Hippocampal formation (tissue), 2 donors: ENCODE measurements at places on chromosomes 2 and 18.

GRCh38 chr18:48669991-48670750 lies 131.3 kb downstream of the CTIF start:
- no peak for DNase-seq

GRCh38 chr18:23302851-23303527 lies 150.1 kb upstream of the RIOK3 start:
- DNase-seq, result no peak

DNA sequence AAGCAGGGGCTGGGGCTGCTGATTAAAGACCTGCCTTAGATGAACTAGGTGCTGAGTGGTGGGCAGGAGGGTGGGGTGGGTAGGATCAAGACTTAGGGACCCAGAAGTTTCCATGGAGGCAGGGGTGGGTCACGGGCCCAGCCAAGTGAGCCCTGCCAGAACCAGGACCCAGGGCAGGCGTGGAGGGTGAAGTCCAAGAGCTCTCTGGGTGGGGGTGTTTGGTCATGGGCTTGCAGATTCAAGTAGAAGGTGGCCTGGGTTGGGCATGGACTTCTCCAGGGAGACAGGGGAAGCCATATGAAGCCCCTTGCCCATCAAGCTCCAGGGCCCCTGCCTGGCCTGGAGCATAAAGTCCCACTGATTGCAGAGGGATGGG lies 168.8 kb downstream of the SMAD7 start:
- DNase-seq, result no peak

DNA sequence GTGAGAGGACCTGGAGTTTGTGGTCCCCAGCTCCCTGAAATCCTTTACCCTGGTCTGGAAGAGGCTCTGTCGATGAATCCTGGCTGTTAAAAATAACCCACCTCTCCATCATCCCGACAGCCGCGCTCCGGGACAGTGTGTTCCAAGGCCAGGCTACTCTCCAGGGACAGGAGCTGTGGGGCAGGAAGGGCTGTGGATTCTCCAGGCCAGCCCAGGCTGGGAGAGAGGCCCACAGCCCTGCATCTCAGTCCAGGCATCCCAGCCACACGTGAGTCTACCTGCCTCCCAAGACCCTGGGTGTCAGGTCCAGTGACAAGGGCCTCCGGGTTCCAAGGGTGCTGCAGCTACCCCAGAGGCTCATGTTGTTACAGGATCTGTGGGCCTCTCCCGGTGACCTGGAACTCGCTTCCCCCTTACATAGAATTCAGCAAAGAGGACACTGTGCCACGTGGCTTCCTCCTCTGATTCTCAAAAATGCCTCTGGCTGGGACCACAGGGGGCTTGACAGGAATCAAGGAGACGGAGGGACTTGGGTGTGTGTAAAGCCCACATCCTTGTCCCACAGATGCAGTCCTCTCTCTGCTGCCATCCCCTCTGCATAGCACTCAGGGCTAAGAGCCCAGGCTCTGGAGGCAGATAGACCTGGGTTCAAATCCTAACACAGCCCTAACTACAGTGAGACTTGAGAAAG lies 17.3 kb downstream of the ADRA2B start:
- DNase-seq, result no peak

- no peak for DNase-seq
Measured at GRCh38 chr18:11868230-11868629, 17.0 kb downstream of the CHMP1B start.

- DNase-seq, result no peak
Measured at GRCh38 chr18:12844391-12844790, 39.6 kb downstream of the PTPN2 start.

- DNase-seq, result no peak
Measured at GRCh38 chr2:139916822-139917221, 1136.6 kb upstream of the NXPH2 start.

GRCh38 chr2:187709065-187709464 lies 154.8 kb upstream of the TFPI start:
- no peak for DNase-seq

- DNase-seq, result no peak
Measured at GRCh38 chr2:31011587-31011986, 126.7 kb downstream of the GALNT14 start.

DNA sequence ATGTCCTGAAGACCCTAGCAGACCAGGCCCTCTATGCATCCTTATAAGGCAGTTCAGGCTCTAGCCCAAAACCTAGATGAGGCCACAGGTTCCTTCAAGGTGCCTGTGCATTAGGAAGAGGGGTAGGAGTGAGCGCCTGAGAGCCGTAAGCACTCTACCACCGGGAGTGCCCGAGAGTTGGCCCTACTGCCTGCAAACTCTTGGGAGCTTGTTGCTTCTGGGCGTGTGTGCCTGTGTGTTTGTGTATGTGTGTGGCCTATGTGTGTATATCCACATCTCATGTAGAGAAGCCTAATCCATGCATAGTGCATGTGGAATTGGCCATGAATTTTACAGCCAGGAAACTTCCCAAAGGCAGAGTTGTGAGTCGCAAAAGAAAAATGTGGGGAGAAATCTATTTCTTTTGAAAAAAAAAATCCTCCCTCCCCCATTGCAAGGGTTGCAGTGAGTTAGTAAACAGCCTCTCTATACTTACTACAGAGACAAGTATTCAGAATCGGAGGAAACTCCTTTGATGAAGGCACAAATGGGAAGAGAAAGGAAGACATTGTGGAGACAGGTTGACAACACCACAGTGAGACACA lies 96.8 kb downstream of the ADD2 start:
- DNase-seq, result no peak

DNA sequence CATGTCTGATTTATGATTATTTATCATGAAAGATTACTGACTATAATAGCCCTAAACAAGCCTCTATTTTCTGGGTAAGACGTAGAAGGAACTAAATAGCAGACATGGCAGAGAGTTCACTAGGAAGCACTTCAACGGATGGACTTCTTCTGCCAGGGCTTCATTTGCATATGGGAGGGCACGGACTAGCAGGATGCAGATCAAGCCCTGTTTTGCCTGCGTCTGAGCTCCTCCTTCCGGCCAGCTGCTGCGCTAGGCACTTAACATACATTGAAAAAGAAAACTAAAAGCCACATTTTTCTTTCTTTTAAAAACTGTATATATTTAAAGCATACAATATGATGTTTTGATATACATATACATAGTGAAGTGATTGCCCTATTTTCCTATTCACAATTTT lies 340.0 kb upstream of the MEX3C start:
- peak; percentile 49 for DNase-seq

GRCh38 chr2:20619624-20620024 lies 31.3 kb downstream of the HS1BP3 start:
- DNase-seq, result no peak

GRCh38 chr2:241499146-241499965 lies 9.0 kb downstream of the STK25 start:
- DNase-seq, result no peak

GRCh38 chr2:58289029-58289428 lies 47.9 kb upstream of the FANCL start:
- DNase-seq, result no peak

- DNase-seq, result no peak
Measured at GRCh38 chr2:3986063-3986462, 282.7 kb downstream of the DCDC2C start.

GRCh38 chr2:169721016-169721415 lies 12.6 kb upstream of the KLHL23 start:
- no peak for DNase-seq

- no peak for DNase-seq
Measured at GRCh38 chr2:224734949-224735348, 18.8 kb upstream of the CCDC195 start.

- no peak for DNase-seq
Measured at GRCh38 chr2:72927619-72928550, 10.6 kb downstream of the EMX1 start.

DNA sequence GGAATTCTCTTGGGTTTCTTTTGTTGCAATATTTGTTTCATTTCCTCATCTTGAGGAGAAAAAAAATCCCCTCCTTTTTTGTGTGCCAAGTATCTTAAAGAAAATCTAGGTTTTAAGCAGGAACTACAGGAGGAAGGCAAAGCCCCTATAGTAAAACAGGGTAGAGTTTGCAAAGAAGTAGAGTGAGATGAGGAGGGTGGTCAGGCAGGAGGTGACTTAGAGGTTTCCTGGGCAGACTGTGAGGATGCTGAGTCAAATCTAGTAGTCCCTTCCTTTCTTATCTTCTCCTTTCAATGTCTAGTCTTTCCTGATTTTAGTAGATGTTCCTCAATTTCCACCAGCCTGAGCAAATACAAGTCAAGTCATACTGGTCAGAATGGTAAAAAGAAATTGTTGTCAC lies 222.5 kb downstream of the PMAIP1 start:
- DNase-seq, result no peak

GRCh38 chr2:207854484-207855440 lies 85.1 kb upstream of the FZD5 start:
- peak; percentile 11 for DNase-seq

- DNase-seq, result no peak
Measured at GRCh38 chr2:231951452-231952035, 10.0 kb upstream of the DIS3L2 start.

DNA sequence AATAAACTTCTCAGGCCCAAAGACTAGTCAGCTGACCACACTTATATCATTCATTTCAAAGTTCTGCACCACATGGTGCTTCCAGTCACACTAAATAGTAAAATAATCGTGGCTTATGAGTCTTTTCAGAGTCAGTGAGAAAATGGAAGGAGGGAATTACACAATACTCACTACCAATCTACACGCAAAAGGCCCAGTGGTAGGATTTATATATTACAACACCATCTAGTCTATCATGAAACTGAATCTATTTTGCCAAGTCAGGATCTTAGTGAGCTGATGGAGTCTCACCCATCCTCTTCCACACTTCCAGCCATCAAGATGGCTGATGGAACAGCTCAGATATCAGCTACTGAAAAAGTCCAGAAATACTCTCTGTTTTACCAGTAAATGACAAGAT lies 21.9 kb downstream of the INO80D start:
- DNase-seq, result no peak

DNA sequence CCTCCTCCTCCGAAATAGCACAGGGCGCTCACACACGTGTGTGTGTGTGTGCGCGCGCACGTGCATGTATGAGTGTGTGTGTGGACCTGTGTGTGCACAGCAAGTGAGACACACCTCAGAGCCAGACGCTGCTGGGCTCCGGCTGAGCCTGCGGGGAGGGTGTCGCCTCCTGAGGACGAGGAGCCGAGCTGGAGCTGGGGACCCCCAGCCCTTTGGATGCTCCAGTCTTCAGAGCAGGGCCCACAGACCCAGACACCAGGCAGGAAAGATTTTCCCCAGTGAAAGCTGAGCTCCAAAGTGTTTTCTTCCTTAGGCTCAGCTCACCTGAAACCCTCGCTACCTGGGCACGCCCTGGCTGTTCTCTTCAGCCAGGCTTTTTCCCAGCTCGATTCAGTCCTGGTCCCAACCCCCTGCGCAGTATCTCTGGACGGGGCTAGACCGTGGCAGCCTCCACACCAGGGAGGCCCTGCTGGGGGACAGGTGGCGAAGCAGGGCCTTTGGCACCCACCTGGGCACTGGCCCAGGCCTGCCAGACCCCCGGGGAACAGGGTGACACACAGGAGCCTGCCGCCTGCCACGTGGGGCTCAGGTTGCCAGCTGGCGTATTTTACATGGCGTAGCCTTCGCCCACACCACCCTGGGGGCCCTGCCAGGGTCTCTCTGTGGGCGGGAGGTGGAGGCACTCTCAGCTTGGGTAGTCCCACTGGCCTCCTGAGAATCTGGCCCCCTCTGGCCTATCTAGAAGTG lies 36.2 kb downstream of the PDIA6 start:
- no peak for DNase-seq

- DNase-seq, result no peak
Measured at GRCh38 chr2:227450311-227450841, 21.6 kb upstream of the AGFG1 start.

- no peak for DNase-seq
Measured at GRCh38 chr2:40370007-40370395, 81.9 kb downstream of the SLC8A1 start.

- DNase-seq, result no peak
Measured at GRCh38 chr2:51981783-51982182, 949.9 kb upstream of the NRXN1 start.

DNA sequence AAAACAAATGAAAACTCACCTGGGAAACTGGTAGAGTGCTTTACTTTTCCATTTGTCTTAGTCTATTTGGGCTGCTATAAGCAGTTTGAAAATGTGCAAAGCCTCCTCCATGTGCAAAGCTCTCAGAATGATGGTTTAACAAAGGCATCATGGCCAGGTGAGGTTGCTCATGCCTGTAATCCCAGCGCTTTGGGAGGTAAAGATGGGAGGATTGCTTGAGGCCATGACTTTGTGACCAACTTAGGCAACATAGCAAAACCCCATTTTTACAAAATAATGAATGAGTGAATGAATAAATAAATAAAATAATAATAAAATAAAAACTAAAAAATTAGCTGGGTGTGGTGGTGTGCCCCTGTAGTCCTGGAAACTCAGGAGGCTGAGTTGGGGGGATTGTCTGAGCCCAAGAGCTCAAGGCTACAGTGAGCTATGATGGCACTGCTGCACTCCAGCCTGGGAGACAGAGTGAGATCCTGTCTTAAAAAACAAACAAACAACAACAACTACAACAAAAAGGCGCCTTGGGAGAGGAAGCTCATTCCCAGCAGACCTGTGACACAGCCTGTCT lies 71.8 kb downstream of the MYCN start:
- DNase-seq, result no peak

- DNase-seq, result no peak
Measured at GRCh38 chr2:30872797-30873196, 65.6 kb upstream of the CAPN13 start.

GRCh38 chr2:226715347-226715990 lies 84.2 kb downstream of the IRS1 start:
- no peak for DNase-seq
